ENCODE measurements at places on chromosomes 5 and 9. TPM values are rescaled to one million over a fixed set of nuclear protein-coding genes. Genes with fewer than 3 reads are reported as not detected.

Gene UQCRQ
- total RNA-seq = 380 TPM

Gene CCDC152
- 0.27 TPM for total RNA-seq

Gene ANXA1
- 1,027 TPM for total RNA-seq

Gene PDZD2
- total RNA-seq = 5.5 TPM

Gene PCDHA10
- 1.8 TPM for total RNA-seq

Gene GPX8
- 39.3 TPM for total RNA-seq

Gene HACD4
- not detected for total RNA-seq

Gene POLR1E
- 65.9 TPM for total RNA-seq

Gene STARD4
- total RNA-seq = 8.9 TPM

Gene IGIP
- total RNA-seq = 1.4 TPM

Gene PANK3
- total RNA-seq = 23.7 TPM

Gene FAM219A
- 9.8 TPM for total RNA-seq

Gene ZNF354C
- total RNA-seq = 3.2 TPM

Gene SPINK13
- total RNA-seq = not detected

Gene FAM169A
- total RNA-seq = 13.1 TPM

Gene CRAT
- total RNA-seq = 31.1 TPM

Gene FBP1
- not detected for total RNA-seq

Gene CCDC107
- total RNA-seq = 10.5 TPM

Gene LHX6
- total RNA-seq = 1.7 TPM

Gene PLGRKT
- 19.9 TPM for total RNA-seq

Gene AQP7
- not detected for total RNA-seq

Gene IL4
- not detected for total RNA-seq

Gene DND1
- total RNA-seq = 1.2 TPM

Gene PCDHGA9
- total RNA-seq = 2.7 TPM

Gene ABCA1
- 8.4 TPM for total RNA-seq

Gene CDX1
- total RNA-seq = not detected

Gene IFNA21
- not detected for total RNA-seq

Gene VAV2
- 13.3 TPM for total RNA-seq

Gene MCTP1
- 14.9 TPM for total RNA-seq

Gene LEAP2
- 0.11 TPM for total RNA-seq

Gene PPP1R26
- total RNA-seq = 24.2 TPM

Gene COL15A1
- total RNA-seq = 1.1 TPM

Gene OTULINL
- total RNA-seq = 1.7 TPM

Gene QRFP
- total RNA-seq = not detected

Gene SHB
- total RNA-seq = 31.8 TPM

Gene FBXO38
- total RNA-seq = 56.0 TPM

Gene PPIC
- 14.8 TPM for total RNA-seq
